ENCODE measurements at places on chromosomes 12 and 14.

DNA sequence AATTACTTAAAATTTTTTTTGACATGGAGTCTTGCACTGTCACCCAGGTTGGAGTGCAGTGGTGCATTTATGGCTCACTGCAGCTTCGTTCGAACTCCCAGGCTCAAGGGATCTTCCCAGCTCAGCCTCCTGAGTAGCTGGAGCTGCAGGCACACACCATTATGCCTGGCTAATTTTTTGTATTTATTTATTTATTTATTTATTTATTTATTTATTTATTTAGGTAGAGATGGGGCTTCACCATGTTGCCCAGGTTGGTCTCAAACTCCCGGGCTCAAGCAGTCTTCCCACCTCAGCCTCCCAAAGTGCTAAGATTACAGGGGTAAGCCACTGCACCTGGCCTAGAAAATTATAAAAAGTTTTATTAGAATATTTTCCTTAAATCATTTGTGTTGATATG lies 73.6 kb downstream of the DACT1 start:
- no peak for DNase-seq

DNA sequence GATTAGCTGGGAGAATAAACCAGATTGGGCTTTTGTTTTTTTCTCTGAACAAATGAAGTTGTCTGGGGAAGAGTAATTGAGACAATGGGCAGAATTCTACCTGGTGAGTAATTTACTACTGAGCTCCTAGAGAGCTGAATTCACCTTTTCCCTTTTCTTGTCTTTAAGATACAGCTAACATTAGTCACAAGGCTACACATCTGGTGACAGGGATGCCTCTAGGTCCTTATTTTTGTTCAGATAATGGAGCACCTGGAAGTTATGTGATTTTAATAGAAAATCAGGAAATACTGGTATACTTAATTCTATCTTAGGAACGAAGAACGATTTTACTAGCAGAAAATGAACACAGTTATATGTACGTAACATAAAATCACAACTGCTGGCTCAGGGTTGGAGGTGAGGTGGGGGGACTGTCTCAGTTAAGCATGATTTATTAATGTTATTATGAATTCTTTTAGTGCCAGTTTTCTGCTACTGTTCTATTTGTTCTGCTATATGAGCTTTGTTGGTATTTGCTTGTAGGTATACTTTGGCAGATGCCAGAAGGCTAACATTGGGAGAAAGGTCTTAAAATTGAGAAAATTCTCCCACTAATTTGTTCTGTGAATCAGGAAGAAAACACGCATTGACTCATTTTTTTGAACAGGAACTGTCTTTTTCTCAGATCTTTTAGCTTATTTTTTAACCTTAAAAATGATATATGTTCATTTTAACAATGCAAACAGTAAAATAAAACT lies 482.7 kb upstream of the RGS6 start:
- no peak for DNase-seq

DNA sequence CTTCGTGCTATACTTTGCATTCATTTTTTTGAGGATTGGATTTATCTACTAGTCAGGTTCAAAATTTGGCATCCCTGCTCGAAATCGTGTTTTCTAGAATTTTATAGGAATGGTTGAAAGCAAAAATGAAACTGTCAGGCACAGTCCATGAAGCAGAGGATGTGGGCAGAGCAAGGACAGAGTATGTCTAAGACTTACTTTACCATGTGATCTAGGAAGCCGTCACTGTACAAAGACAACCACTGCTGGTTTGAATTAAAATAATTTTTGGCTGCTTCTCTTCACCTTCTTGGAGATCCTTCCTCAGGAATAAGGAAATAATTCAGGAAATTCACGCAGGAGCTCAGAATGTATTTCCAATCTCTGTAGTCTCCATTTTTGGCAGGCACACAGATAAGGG lies 31.6 kb upstream of the SGPP1 start:
- no peak for DNase-seq

GRCh38 chr14:73460691-73461127 lies 2.4 kb upstream of the NUMB start:
- DNase-seq: no peak

GRCh38 chr12:56978397-56979138 lies 21.2 kb upstream of the RDH16 start:
- DNase-seq: no peak

DNA sequence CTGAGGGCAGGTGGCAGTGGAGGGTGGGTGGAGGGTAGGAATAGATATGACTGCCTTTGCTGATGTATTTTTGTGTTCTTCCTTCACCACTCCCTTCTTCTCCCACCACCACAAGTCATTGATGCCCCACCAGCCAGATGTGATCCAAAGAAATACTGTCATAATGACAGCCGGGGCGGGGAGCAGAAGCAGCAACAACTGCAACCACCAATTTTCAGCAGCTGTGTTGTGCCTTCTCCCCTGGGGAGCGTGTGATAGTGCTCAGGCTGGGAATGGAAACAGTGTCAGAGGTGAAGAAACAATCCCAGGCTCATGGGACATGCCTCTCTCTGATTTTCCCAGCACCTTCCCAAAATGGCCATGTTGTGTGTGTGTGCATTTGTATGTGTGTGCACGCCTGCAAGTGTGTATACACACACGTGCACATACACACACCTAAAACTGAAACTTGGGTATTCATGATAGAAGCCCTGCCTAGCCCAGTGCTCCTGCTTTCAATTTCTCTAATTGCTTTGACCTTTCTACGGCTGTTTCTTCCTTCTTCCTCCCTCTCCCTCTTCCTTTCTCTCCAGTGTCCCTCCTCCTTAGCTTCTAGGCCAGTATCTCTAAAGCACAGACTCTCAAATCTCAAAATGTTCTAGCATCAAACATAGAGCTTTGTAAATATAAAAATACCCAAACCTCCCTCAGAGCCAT lies 299.2 kb upstream of the FKBP4 start:
- DNase-seq: no peak

- peak; percentile 50 for DNase-seq
Measured at GRCh38 chr12:27018037-27018436, 3.9 kb upstream of the TM7SF3 start.

- DNase-seq: no peak
Measured at GRCh38 chr14:51883232-51883631, 22.8 kb downstream of the GNG2 start.

GRCh38 chr12:92828565-92828964 lies 100.5 kb downstream of the EEA1 start:
- DNase-seq: no peak

DNA sequence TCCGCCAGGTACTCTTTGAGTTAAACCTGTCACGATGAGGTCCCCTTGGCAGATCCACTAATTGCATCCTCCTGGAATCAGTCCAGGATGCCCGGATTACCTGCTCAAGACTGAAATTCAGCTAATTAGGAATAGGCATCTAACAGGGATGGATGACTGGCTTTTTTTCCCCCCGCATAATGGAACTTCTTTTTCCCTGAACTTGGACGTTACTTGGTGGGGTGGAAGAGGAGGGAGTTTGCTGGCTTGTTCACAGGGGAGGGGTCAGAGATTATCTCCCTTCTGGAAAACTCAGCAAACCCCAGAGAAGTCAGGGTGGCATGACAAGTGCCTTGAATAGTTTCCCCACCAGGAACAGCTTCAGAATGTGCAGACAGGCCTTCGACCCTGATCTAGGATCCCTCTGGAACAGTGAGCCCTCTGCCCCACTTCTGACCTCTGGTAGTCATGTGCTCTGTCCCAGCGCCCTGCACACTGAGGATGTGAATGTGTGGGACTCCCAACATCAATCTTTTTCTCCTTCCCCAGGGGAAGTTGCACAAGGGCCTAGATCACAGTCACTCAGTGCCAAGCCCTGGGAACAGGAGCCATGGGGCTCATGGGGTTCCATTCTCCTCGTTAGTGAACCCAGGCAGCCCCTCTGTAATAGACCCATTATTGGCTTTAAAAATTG lies 142.5 kb downstream of the SMOC1 start:
- DNase-seq: no peak

Measured in head of caudate nucleus (tissue), 42 donors.